ENCODE measurements at places on chromosomes 3 and 15.

DNA sequence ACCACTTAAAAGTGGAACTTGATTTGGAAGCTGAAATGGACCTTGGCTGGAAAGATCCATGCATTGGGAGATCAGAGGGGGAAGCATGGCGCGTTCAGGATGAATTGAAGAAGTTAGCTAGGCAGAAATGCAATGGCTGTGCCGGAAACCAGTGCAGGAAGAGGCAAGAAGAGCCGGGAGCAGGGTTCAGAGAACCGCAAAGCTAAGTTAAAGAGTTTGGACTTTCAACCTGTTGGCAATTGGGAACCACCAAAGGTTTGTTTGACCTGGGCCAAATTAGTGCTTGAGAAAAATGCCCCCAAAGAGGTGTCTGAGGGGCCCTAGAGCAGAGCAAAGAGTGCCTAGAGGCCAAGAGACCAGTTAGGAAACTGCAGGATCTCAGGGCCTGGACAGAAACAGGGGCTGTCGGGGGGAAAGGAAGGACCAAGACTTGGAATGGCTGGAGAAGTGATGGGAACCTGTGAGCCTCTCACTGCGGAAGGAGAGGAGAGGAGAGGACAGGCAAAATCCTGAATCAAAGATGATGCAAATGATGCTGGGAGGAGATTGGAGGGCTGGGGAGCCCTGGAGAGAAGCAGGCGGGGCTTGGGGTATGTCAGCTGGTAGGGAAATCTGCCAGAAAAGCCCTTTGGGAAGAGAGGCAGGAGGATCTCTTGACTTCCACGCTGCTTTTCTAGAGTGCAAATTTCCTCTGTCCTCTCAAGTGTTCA lies 49.3 kb downstream of the FAM174B start:
- DNase-seq = no peak

- DNase-seq = no peak
Measured at GRCh38 chr3:123685780-123686179, 100.9 kb upstream of the HACD2 start.

GRCh38 chr3:73718326-73719110 lies 93.8 kb upstream of the PDZRN3 start:
- no peak for DNase-seq

DNA sequence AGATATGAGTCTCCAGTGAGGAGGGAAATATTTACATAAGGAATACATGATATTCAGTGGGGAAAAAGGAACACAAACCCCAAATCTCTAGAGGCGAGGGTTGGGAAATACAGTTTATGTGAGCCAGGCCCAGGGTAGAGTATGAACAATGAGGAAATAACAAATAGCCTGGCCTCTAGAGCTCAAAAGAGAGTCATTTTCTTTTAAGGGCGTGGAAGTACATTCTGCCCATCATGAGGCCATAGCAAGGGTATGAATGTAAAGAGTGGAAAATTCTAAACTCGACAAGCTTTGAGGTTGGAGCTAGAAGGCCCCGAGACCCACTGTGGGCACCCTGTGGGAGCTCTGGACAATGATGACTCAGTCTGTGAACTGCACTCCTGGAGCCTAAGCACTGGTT lies 27.8 kb upstream of the IGF2BP2 start:
- DNase-seq = no peak

DNA sequence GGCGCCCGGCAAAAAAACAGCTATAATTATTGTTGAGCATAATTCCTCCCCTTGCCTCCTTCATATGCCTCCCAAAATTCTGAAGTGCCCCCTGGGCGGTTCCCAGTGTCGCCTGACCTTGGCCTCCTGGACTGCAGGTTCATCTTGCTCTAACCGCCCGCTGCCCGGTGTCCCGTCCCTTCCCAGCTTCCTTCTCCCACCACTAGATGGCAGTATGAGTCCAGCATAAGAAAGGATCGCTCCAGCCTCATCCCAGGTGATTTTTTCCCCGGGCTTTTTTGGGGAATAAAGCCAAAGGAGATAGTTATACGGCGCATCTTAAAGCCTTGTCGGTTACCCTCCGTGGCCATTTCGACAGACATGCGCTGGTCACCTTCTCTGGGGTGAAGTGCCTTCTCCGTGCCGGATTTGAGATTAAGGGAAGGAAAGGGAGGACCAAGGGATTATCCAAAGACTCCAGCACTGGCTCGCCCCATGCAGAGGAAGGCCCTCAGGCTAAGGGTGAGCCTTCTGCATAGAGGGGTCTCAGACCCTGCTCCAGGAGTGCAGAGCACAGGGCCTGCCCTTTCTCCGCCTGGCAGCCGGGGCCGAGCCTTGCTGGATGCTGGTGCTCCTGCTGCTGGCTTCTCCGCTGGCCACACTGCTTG lies 45.8 kb upstream of the TRA2B start:
- DNase-seq = peak; percentile 86
